ENCODE measurements at places on chromosomes 1 and 21.

DNA sequence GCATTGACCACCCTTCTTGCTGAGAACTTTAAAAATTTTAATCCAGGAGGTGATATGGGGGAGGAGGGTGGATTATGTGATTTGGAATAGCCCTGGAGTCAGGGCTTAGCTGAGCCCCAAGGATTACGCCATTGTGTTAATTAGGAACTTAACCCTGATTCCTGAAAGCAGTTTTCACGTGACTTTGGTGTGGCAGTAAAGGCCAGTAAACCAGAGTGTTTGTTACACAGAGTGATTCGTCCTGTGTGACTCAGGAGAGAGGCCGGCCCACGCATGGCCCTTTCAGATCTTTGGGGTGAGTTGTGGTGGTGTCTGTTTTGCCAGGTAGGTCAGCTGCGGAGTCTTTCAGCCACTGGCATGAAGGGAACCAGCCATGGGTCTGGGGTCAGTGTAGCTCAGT, 107.6 kb downstream of the NOS1AP start:
- DNase-seq = peak; percentile 62

GRCh38 chr1:161226320-161226711, 456 bp downstream of the TOMM40L start:
- no peak for DNase-seq

DNA sequence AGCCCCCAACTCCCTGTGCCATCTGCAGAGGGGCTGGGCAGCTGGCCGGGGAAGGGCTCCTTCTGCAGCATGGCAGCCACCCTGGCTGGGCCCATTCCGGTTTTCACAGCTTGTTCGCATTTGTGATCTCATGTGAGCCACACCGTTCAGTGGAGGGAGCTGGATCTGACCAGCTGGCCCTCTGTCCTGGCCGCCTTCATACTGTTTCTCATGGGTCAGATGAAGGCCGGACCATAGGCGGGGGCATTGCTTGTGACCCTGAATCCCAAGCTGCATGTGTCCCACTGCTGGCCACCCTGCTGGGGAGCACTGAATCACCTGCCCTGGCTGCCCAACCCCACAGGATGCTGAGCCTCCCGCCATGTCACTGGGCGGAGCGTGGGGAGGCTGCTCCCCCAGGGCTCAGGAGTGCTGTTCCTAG, 36.4 kb upstream of the PRSS38 start:
- no peak for DNase-seq

DNA sequence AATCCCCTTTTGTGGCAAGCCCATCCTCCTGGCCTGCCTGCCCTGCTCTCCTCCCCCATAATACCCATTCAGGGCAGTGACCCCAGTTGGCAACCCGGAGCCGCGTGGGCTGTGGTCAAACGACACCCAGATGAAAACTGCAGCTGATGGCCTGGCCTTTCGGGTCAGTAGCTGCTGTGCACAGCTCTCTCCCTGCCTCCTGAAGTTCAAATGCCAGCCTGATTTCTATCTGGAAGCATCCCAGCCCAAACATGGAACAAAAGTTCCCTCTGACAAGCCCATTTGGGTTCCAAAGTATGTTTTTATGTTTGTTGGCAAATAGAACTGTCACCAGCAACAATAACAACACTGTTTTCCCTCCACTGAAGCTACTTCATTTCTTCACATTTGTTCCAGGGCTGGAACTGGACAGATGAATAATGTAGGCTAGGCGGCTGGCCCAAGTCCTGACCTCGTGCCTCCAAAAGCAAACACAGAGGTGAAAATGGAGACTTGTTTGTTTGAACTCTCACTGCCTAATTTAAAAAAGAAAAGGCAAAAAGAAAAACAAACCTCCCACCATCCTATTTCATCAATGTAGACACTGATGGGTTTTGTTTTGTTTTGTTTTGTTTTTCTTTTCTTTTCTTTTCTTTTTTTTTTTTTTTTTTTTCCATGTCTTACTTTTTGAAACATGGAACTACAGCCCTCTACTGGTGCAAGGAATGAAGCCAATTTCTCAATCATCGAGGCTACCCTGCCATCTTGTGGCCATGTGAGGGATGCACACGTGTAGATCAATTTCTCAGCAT, 179.0 kb downstream of the ADSS2 start:
- peak; percentile 90 for DNase-seq

DNA sequence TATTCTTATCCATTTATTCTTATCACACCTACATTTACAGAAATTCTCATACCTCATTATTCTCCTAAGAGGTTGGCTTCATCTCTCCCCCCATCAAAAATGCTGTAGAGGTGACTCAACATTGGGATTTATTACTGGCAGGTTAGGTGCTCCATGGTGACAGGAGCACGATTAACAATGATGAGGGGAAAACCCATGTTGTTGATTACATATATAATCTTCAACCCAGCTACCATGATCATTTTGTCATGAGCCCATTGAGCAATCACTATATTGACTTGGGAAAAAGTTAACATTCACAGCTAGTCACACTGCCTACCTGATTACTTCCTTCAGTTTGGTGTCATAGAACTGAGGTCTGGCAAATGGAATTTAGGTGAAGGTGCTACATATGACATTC, 712.1 kb upstream of the CHRM3 start:
- no peak for DNase-seq

GRCh38 chr1:59638231-59638711, 176.5 kb upstream of the HOOK1 start:
- DNase-seq = no peak

DNA sequence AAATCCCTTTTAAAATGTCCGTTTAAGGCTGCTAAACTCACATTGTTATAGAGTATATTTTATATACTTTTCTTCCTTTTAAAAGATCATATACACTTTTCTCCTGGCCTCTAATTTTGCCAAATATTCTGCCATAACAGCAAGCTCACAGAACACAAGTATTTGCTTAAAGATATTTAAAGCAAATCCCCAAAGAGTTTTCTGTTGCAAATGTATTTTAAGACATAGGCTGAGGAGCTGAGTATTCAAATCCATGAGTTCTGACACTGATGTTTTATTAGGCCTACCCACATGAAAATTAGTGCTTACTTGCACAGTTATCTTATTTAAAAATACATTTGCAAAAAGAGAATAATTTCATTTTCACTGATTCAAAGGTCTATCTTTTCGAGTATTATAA, 1.7 kb upstream of the PTPRC start:
- DNase-seq = no peak

DNA sequence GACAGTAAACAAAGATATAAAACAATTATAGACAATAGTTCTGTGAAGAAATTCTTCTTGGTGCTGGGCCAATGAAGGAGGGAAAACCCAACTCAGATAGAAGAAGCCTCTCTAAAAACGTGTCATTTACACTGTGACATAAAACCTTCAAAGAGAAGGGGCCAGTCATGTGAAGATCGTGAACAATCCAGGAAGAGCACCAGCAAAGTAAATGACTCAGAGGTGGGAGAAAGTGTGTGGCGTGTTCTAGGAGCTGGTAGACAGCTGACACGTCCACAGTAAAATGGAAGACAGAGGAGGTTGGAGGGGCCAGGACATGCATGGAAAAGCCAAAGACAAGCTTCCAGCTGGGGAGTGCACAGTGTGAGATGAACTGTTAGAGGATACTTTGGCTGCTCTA, 143.6 kb downstream of the VAV3 start:
- DNase-seq = peak; percentile 54

DNA sequence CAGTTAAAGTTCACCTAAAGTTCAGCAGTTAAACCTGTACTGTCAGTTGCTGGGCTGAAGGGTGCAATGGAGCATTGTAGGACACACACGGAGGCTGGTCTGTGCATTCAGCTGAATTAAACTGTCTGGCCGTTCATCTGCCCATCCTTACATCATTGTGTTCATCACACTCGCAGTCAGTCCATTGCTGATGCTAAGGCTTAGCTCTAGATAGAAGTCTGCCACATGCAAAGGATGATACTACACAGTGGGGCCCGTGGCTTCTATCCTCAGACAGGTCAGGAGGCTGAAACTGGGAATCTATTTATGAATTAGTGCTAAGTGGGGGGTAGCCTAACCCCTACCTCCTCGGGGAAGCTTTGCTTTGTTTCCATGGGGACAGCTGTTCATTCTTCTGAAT, 60.4 kb downstream of the CNIH3 start:
- no peak for DNase-seq

DNA sequence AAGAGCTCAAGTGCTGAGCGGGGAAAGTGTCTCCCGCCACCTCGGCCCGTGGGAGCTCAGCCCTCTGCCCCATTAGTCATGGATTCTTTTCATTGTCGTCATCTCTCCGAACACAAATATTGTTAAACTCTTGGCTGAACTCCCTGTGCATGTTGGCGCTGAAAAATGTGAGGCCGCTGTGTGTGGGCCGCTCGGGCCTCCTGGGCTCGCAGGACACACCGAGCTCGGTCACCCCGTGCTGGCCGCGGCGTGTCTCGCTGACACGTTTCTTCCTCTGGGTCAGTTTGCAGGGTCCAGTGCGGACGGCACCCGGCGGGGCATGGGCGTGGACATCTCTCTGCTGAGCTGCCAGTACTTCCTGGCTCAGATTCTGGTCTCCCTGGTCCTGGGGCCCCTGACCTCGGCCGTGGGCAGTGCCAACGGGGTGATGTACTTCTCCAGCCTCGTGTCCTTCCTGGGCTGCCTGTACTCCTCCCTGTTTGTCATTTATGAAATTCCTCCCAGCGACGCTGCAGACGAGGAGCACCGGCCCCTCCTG, 25.6 kb downstream of the SLC45A1 start:
- DNase-seq = no peak

DNA sequence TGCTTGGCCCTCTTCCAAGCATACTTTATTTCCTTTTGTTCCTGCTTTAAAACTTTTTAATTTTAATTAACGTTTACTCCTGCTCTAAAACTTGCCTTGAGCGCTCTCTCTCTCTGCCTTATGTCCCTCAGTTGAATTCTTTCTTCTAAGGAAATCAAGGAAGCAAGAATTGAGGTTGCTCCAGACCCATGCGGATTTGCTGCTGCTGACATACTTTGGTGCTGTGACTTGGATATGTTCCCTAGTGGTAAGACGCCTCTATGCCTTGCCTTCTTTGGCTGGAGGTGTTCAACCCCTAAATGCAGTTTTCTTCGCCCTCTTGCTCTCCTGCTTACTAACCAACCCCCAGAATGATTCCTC, 148.1 kb downstream of the ADSS2 start:
- no peak for DNase-seq

DNA sequence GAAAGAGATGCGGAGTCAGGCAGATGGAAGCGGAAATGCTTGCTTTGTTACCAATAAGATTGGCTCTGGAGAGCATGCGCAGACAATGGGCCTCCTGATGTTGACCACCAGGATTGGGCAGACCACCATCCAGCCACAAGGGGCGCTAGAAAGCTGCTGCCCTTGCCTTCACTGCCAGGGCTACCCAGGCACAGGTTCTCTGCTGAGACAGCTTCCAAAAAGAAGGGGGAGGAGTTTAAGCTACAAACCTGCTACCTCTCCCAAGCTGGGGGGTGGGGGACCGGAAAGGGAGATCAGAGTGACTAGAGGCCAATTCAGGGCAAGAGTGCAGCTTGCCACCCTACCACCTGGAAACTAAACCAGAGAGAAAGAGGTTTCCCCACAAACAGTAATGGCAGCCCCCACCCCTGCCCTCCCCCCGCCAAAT, 369.7 kb downstream of the RRAGC start:
- DNase-seq = peak; percentile 39

DNA sequence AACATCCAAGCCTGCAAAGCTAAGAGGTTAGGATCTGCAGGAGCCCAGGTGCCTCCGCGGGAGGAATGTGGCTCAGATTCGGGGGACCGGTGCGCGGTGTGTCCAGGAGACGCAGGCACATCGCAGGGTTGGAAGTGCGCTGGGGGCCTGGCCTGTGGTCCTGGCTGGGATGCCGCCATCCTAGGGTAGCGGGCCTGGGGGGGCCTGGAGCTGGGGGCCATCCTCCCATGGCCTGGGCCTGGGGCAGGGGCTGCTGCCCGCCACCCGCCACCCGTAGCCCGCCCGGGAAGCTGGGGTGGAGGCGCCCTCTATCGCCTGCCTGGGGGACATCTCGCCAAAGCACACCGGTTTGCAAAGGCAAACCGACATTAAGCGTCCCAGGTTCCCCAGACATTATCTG, 170.6 kb upstream of the ARHGEF16 start:
- no peak for DNase-seq

DNA sequence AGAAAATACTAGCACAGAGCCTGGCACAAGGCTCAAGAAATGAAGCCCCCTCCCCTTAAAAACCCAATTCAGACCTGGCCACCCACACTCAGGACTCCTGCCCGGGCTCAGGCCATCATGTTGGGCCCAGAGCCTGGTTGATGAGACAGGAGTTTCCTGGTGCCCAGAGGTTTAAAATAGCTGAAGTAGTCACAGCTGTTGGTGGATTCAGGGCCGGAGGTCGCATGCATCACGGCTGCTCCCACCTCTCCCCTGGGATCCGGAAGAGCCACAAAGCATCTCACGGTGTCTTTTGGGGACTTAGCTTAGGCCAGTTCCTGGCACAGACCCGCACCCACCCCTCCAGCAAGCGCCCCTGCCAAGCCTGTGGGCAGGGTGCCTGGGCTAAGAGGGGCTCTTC, 2.6 kb upstream of the PADI2 start:
- no peak for DNase-seq

- DNase-seq = no peak
Measured at GRCh38 chr1:40844079-40844478, 18.1 kb downstream of the CITED4 start.

- DNase-seq = no peak
Measured at GRCh38 chr1:1867164-1867563, 23.7 kb downstream of the GNB1 start.

DNA sequence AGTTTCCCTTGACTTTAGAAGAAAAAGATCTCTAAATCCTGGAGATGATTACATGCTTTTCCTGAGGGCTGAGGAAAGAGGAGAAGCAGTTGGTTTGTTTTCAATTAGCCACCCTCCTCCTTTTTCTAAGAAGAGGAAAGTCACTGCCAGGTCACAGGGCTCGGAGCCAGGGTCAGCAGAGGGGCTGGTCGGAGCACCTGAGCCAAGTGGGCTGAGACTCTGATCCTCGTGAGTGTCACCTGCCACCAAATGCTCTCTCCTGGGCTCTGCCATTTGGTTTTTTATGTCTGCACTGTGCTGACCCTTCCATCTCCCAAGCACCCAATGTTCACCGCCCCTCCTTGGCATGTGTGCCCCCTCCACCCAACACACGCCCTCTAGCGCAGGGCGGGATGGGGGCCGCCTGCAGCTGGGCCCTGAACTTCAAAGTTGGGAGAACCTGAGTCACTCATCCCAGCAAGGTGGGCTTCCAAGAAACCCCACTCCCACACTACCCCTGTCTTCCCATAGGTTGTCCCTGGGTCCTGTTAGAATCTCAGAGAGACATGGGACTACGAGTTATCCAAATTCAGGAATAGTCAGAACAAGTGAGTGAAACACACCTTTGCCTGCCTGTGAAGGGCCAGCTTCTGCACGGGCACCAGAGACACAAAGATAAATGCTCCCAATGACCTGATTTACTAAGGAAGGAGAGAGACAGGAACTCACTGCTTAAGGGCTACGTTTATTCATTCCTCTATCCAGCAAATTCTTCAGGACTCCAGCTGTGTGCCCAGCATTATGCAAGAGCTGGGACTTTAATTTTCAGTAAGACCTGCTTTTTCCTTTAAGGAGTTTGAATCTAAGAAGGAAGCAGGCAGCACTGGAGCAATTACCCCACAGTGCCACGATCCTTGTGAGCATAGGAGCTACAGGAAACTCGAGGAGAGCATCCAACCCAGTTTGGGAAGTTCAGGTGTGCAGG, 127.5 kb downstream of the RHOU start:
- no peak for DNase-seq
